Inflammatory macrophage (primary cell): ENCODE measurements at places on chromosomes 13 and 19.

- DNase-seq: no peak
These were observed 1.5 kb downstream of the NEK5 start for GRCh38 chr13:52127378-52127777.

GRCh38 chr19:29771708-29772414 is 39.9 kb upstream of the CCNE1 start:
- DNase-seq: peak; percentile 48

DNA sequence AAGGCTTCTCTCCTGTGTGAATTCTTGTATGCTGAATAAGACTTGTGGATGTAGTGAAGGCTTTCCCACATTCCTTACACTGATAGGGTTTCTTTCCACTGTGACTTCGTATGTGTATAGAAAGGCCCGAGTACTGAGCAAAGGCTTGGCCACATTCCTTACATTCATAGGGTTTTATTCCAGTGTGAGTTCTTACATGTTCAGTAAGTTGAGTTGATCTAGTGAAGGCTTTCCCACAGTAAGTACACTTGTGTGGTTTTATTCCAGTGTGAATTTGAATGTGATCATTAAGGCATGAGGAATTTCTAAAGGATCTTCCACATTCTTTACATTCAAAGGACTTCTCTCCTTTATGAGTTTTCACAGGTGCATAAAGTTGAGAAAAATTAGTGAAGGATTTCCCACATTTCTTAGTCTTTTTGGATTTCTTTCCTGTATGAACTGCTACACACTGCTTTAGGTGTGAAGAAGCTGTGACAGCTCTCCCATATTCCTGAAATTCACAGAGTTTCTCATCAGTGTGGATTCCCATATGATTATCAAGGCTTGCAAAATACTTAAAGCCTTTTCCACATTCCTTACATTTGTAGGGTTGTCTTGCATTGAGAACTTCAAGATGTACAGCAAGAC is 10.4 kb downstream of the ZNF561 start:
- no peak for DNase-seq

DNA sequence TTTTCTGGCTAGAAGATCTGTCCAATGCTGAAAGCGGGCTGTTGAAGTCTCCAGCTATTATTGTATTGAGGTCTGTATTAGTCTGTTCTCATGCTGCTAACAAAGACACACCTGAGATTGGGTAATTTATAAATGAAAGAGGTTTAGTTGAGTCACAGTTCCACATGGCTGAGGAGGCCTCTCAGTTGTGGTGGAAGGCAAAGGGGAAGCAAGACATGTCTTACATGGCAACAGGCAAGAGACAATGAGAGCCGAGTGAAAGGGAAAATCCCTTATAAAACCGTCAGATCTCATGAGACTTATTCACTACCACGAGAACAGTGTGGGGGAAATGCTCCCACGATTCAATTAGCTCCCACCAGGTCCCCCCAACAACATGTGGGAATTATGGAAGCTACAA is 980.4 kb downstream of the SLITRK5 start:
- no peak for DNase-seq

DNA sequence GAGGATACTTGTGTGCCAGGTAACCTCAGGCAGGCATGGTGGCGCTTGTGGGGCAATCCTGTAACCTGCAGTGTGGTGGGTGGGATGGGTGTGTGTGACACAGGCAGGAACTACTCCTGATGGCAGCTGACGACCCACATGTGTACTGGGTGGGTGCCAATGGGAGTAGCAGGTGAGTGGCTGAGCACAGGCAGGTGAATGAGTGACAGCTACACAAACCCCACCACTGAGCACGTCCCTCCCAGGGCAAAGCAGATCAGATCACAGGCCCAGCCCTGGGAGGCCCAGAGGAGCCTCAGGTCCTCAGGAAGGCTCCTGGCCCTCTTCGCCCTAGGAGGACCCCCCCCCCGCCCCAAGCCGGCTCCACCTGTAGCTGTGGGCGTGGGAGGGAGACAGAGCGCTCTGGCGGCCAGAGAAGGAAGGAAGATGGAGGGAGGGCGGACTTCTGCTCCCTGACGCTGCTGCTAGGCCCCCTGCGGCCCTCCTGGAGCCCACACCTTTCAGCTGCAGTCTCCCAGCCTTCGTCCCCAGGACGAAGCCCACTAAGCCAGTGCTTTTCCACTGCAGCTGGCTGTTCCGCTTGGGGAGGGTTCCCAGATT is 1.3 kb upstream of the ZNF181 start:
- no peak for DNase-seq
